Kidney epithelial cell (primary cell): ENCODE measurements at places on chromosomes 11 and 22. TPM values are rescaled to one million over a fixed set of nuclear protein-coding genes. Genes with fewer than 3 reads are reported as not detected.

Gene CEND1
- total RNA-seq = 0.25 TPM in 1 of 2 replicates, not detected in the other

Gene FERMT3
- total RNA-seq = 0.25 and 2.1 TPM in 2 replicates

Gene CSRP3
- total RNA-seq = not detected in 2 replicates

Gene GGT5
- 4.2 and 5.9 TPM in 2 replicates for total RNA-seq

Gene GANAB
- total RNA-seq = 271 and 300 TPM in 2 replicates

Gene RFPL3
- not detected in 2 replicates for total RNA-seq

Gene CSNK2A3
- total RNA-seq = 2.4 and 3.4 TPM in 2 replicates

Gene ANO3
- not detected in 2 replicates for total RNA-seq

Gene CYP2D6
- 0.58 and 1.1 TPM in 2 replicates for total RNA-seq

Gene OR4D5
- total RNA-seq = not detected in 2 replicates

Gene MMP8
- not detected in 2 replicates for total RNA-seq

Gene LRP4
- 6.1 and 9.9 TPM in 2 replicates for total RNA-seq

Gene CCDC87
- total RNA-seq = 0.58 and 0.75 TPM in 2 replicates

Gene PKNOX2
- 0.42 and 0.68 TPM in 2 replicates for total RNA-seq

Gene DDTL
- total RNA-seq = 0.75 and 1.2 TPM in 2 replicates

Gene CLDN5
- 1.6 and 1.7 TPM in 2 replicates for total RNA-seq

Gene AIFM3
- 0.75 and 1.5 TPM in 2 replicates for total RNA-seq

Gene FXYD6
- total RNA-seq = 45.8 and 83.4 TPM in 2 replicates

Gene PITPNM1
- 50.8 and 55.5 TPM in 2 replicates for total RNA-seq

Gene PTPN5
- 0.07 TPM in 1 of 2 replicates, not detected in the other for total RNA-seq

Gene TSSK2
- not detected in 2 replicates for total RNA-seq

Gene C22orf15
- 0.34 TPM in 1 of 2 replicates, not detected in the other for total RNA-seq

Gene NNMT
- total RNA-seq = 470 and 585 TPM in 2 replicates

Gene OR6A2
- not detected in 2 replicates for total RNA-seq

Gene FGF19
- total RNA-seq = not detected in 2 replicates

Gene SSH3
- 37.2 and 39.9 TPM in 2 replicates for total RNA-seq

Gene TEX12
- not detected in 2 replicates for total RNA-seq

Gene HPX
- total RNA-seq = 0.13 and 0.34 TPM in 2 replicates

Gene GAS2L1
- total RNA-seq = 8.9 and 10.3 TPM in 2 replicates
